ENCODE measurements at places on chromosomes 2 and 18.
A peak's percentile ranks its signal among the peaks of the same experiment; 100 is the strongest.

DNA sequence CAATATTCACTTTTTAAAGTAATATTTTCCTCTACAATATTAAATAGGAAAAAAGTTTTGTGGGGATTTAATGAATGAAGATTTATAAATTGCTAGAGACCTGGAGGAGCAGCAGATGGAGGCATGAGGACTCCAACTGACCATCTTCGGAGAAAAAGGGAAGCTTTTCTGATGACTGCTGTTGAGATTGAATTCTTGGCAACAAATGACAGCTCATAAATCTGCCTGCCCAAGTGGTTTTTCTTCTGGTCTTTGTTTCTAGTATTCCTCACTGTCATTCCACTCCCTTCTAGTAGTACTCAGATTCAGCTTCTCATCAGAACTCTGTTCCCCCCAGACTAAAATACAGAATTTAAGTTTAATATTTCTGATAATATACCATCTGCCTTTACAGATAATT lies 157.0 kb downstream of the EML6 start:
- DNase-seq = no peak

- DNase-seq = no peak
These were observed 40.4 kb downstream of the CHST9 start for GRCh38 chr18:27144672-27145071.

DNA sequence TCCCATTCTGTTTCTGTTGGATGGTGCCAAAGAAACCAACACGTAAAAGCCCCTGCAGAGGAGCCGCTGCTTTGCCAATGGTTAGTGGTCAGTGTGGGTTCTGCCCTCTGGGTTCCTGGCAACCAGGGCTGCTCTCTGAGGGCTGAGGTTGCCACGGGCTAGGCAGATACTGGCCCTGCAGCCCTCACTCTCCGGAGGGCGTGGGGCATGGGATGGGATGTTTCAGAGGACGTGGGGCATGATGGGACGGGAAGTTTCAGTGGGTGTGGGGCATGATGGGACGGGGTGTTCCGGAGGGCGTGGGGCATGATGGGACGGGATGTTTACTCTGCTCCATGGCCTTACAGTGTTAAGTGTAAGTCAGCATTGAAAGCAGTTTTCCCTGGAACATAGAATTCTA lies 34.2 kb downstream of the ADI1 start:
- no peak for DNase-seq

GRCh38 chr2:9543557-9543956 lies 12.1 kb downstream of the ADAM17 start:
- no peak for DNase-seq

DNA sequence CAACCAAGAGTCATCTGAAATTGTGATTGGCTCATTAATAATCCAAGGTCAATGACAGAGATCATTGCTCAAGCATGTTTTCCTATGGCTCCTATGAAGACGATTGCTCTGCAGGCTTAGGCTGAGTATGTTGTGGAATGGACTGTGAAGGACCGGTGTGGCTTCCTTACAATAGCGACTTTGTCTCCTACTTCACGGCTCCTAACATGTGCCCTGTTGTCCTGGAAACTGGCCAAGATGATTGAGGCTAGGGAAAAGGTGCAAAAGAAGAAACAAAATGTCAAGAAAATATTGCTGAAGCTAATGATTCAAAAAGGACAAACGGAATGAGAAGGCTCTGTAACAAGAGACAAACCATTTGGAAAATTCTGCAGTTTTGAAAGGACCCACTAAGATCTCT lies 24.3 kb downstream of the DLGAP1 start:
- no peak for DNase-seq

DNA sequence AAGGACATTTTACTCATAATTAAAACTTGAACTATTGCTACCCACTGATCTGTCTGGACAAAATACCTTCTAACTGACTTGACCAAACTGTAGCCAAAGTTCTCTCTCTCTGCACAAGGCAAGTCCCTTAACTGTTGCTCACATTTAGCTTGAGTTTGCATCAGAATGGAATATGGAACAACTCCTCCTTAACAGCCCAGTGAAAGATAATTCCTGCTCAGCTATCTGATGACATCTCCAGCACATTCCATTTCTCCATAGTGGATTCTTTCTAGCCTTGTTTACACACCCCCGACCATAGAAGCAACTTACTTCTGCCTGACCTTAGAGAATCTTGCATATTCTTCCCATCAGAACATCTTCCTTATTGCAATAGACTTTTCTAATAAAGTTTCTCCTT lies 317.2 kb upstream of the CDH2 start:
- DNase-seq = no peak

DNA sequence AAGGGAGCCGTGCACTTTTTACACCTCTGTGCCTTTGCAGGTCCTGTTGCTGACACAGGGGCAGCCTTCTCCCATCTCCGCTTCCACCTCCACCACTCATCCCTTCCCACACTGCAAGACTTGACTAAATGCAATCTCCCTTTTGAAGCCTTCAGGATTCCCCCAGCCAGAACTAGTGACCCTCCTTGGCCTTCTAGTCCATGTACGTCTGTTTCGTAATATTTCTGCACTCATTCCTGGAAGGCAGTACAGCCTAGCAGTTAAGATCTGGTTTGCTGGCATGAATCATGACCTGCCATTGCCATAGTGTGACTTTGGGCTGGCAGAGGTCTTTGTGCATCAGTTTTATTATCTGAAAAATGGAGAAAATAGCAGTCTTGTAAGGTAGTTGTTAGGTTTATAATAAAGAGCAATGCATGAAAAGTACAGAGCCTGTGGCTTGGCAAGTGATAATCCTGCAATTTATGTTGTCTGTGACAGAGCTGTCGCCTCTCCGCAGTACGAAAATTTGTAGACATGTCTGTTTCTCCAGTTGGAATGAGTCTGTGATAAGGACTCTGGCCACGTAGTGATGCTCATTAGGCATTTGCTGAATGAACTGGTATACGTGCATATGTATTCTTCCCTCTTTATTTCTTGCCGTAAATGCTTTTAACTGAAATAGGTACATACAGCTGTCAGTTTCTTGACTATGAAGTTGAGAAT lies 36.7 kb downstream of the NCK2 start:
- DNase-seq = no peak

GRCh38 chr18:44826418-44827259 lies 146.0 kb downstream of the SETBP1 start:
- peak; percentile 71 for DNase-seq

GRCh38 chr18:74902147-74902455 lies 304.4 kb downstream of the ZNF407 start:
- DNase-seq = no peak

DNA sequence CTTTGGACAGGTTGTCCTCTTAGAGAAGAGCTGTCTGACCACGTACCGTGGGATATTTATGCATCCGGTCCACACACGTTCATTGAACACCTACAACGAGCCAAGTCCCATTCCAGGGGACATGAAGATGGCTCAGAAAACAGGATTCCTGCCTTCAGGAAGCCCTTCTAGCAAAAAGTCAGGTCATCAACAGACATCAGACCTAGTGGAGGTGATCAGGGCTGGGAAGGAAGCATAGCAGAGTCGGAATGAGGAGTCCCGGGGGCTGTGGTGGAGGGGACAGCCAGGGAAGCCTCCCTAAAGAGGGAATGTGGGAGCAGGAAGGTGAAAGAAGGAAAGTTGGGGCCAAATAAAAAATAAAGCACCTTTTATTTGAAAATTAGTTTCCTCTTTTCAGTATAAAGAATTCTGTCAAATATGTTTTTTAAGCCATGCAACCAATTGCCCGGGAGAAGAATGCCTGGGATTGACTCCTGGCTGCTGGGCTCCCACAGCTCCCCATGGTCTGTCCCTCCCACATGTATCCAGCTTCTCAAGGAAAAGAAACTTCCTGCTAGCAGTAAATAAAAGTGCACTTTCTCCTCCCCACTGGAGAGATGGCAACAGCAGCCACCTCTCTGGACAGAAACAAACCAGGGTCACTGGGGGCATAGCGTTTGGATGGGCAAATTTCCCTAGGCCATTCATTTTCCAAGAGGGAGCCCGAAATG lies 144.8 kb downstream of the SMAD7 start:
- DNase-seq = no peak

DNA sequence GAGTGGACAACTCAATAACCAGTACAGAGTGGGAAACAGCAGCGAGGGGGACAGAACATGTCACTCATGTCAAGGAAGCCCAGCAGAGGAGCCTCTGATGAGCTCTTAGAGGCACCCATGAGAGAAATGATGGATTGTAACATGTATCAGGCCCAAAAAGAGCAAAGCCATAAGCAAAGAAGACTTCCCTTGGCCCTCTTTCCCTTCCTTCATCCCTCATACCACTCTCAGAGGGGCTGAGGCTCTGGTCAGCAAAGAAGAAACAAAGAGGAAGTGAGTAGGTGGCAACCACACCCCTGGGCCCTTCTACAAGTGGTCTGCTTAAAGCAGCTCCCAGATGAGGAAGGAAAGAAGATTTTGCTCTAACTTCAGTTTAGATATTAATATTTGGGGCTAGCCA lies 112.8 kb downstream of the CDC42EP3 start:
- no peak for DNase-seq

GRCh38 chr2:45072064-45072861 lies 63.0 kb upstream of the SIX2 start:
- no peak for DNase-seq

- no peak for DNase-seq
These were observed 22.9 kb downstream of the MLPH start for GRCh38 chr2:237509905-237510304.

DNA sequence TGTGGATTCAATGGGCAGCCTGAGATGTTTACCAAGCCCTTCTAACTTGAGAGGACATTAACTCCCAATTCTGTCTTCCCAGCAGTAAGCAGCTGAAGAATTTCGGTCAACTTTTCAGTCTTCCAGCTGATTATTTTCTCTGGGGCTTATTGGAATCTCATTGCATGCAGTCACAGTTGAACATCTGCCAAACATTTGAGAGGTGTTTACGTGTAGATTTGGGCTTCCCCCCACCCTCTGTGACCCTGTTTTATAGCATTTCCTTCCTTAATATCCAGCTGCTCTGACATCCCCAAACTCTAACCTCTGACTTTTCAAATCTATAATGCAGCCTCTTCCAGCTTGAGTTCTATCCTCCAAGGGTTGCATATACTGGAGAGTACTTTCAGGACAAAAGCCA lies 16.5 kb upstream of the VIT start:
- DNase-seq = no peak

GRCh38 chr2:208466920-208467298 lies 60.3 kb downstream of the PTH2R start:
- DNase-seq = no peak

DNA sequence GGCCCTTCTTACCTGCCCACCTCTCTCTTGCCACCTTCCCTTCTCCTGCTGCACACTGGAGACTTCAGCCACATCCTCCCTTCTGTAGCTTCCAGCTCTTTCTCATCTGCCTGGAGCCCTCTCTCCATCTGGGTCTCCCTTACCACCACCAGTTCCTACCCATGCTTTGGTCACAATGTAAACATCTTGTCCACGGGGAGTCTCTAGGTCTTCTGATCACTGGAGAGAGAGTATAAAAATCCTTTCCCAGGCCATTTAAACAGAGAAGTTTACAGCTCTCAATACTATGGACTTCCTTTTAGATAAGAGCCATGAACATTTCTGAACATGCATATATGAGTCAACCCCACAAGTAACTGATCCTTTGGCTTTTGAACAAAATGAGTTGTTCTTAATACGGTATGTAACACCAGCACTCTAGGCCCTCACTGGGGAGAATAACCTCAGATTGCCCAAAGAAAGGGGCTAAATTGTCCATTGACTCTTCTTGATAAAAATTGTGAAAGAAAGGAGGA lies 5.8 kb downstream of the ARHGAP25 start:
- no peak for DNase-seq

GRCh38 chr18:76875390-76876325 lies 53.3 kb downstream of the ZNF236 start:
- no peak for DNase-seq

GRCh38 chr18:36333414-36333813 lies 35.9 kb downstream of the FHOD3 start:
- peak; percentile 83 for DNase-seq

DNA sequence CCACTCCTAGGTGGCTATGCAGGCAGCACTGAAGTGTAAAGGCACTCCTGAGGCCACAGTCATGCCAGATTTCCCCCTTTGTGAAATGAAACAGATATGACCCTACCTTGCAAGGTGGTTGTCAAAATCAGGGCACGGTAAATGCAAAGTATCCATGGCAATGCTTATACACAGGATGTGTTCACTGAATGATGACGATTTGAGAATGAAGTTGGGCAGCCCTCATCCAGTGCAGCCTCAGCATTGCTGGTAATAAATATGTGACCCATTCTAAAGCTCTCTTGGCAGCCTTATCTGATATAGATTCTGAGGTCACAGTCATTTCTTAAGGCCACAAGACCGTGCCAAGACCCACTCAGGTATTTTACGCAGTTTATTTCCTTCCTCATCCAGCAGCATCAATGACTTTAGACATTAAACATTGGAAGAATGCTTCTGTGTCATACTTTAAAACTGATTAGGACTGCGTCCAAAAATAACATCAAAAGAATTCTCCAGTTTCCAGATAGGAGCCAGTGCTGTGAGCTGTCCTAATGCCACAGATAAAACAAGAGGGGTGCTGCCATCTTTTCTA lies 125.5 kb upstream of the SERTAD2 start:
- DNase-seq = peak; percentile 68

GRCh38 chr18:75107196-75107930 lies 101.6 kb downstream of the PTGR3 start:
- no peak for DNase-seq

DNA sequence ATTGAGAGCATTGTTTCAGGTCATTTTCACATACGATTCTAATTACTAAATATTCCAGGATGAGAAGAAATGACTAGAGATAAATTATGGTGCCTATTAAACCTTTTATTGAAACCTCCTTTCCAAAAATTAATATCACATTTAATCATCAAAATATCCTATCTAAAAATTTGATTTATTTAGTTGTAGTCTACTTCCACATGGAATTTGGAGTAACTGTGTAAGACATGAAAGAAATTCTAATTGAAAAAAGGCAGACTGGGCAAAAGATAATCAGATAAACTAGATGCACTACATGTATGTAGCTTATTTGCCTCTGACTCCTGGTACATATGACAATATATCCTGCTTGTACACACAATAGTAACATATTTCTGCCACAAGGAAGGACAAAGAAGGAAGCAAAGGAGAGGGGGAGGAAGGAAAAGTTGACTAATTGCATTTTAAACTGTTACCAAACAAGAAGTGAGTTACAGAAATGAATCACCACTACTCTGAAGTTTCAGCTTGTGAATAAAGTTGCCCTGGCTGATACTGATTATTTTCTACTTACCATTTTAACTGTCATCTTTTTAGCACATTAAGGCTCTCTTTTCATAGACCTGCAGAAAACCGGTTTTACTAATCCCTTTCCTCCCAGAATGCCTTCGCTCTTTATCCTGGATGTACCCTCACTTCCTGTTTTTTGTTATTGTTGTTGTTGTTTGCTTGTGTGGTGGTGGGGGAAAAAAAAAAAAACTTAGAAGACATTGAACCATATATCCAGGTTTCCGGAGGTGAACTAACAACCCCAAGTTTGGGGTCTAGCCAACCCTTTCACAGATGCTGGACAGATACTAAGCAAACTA lies 28.4 kb downstream of the NRXN1 start:
- DNase-seq = no peak

DNA sequence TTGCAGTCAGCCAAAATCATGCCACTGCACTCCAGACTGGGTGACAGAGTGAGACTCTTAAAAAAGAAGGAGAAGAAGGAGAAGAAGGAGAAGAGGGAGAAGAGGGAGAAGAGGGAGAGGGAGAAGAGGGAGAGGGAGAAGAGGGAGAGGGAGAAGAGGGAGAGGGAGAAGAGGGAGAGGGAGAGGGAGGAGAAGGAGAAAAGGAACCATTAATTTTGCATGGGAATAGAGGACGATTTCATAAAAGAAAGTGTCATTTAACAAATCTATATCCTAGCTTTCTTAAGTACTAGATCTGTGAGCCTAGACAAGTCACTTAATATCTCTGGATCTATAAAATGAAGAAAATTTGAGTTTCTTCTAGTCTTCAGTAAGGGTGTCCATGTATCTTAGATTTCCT lies 9.6 kb downstream of the NOL10 start:
- DNase-seq = no peak
